ENCODE measurements at places on chromosomes 5 and 9. TPM values are rescaled to one million over a fixed set of nuclear protein-coding genes. Genes with fewer than 3 reads are reported as not detected.

DNA sequence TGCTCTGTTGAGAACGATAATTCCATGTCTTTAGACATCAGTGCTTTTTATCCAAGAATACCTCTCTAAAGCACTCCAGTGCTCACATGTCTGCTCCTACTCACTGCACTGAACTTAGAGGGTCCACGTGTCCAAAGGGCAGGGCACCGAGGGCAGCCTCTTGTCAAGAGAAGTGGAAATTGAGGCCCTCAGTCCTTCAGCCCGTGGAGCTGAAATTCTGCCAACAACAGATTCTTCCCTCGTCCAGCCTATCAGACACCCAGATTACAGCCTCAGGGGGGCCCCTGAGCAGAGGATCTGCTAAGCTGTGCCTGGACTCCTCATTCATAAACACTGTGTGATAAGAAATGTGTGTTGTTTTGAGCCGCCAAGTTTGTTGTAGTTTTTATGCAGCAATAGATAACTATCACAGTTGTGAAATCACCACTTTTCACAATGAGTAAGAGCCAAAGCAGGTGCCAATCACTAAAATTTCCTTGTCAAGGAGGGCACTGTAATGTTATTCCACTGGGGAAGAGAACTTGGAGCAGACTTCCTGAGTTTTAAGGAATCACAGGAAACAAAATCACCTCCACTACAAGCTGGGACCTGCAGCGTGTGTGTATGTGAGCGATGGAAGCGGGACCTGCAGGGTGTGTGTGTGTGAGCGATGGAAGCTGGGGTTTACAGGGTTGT, 58.8 kb upstream of the IGFBPL1 start:
- DNase-seq, result peak; percentile 35

DNA sequence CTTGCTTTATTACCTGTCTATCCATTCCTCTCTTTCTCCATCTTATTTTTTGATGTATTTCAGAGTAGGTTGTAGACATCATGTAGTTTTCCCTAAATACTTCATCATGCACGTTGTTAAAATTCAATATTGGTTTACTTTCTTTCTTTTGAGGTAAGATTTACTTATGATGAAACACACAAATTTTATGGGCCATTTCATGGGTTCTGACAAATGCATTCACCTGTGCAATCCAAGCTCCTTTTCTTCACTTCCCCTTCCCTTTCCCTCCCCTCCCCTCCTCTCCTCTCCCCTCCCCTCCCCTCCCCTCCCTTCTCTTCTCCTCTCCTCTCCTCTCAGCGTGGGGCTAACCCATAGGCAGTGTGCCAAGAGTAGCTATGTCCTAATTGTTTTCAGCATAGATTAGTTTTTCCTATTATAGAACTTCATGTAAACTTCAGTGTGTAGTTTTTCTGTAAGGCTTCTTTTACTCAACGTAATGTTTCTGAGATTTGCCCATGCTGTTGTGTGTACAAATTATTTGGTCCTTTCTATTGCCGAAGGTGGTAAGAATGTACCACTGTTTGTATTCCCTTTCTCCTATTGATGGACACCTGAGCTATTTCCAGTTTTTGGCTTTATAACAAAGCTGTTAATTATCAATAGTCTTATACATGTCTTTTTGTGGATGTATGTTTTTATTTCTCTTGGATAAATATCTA, 92.9 kb upstream of the CLINT1 start:
- DNase-seq, result no peak

- no peak for DNase-seq
These were observed 443.5 kb upstream of the KLF4 start for GRCh38 chr9:107933097-107933496.

GRCh38 chr9:123828449-123828848, 101.5 kb downstream of the DENND1A start:
- DNase-seq, result no peak

GRCh38 chr9:137355761-137356365, 53.8 kb upstream of the NRARP start:
- DNase-seq, result peak; percentile 28

Gene C9orf153
- total RNA-seq, result not detected

Gene MAMDC2
- total RNA-seq, result 5.4 TPM

Gene TAF1L
- not detected for total RNA-seq

Gene PFN3
- total RNA-seq, result not detected

Gene CACFD1
- 11.3 TPM for total RNA-seq

Data from H7 (cell line).